ENCODE measurements at places on chromosomes 3 and 15.

- DNase-seq, result no peak
Measured at GRCh38 chr3:69770976-69771634, 31.8 kb downstream of the MITF start.

DNA sequence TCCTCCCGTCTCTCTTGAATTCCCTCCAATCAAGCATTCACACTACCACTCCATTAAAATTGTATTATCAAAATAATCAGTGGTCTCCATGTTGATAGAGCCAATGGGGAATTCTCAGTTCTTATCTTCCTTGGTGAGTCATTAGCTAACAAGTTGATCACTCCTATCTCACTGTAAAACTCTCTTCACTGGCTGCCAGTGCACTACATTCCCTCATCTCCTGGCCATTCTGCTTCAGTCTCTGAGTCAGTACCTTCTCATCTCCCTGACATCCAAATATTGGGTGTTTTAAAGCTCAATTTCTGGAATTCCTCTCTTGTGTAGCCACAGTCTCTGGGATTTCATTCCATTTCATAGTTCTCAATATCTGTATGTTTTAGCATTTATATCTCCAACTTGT lies 175.2 kb downstream of the ALDH1A2 start:
- no peak for DNase-seq

GRCh38 chr3:18870642-18871041 lies 277.7 kb upstream of the KCNH8 start:
- DNase-seq, result no peak

DNA sequence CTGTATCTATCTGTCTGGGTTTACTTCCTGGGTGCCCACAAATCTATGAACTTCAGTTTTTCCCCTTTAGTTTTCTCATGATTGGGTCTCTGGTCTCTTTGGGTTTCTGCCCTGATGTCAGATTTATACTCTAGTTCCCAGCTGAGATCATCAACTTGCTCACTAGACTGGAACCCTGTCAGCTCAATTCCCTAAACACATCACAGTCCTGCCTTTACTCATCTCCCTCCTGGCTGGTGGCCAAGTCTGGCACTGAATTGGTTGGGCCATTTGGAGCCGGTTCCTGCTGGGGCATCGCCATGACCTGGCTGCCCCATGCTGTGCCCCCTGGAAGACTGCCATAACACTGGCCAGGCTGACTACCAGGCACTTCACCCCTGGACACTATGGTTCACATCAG lies 345.3 kb downstream of the CHST2 start:
- DNase-seq, result no peak

DNA sequence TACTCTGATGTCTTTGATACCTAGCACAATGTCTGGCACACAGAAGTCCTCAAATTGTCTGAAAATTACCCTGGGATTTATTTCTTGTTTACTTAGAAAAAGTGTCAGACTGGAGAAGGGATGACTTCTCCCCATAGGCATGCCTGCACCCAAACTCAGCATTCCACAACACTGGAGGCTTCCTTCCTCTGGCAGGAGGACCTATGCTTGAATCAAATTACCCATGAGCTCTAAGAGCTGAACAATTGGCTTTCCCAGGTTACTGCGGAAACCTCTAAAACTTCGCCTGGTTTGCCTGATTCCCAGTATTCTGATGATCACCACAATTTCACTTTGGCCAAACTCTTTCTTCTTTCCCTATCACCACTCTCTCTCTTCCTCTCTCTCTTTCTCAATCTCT lies 217.4 kb downstream of the DIPK2A start:
- no peak for DNase-seq

All from SW 1271 (cell line).